Thymus (tissue), 14 donors: ENCODE measurements at places on chromosomes 3 and 15. TPM values are rescaled to one million over a fixed set of nuclear protein-coding genes. Genes with fewer than 3 reads are reported as not detected.
A peak's percentile ranks its signal among the peaks of the same experiment; 100 is the strongest.

REC114 gene
- 0.09 TPM for total RNA-seq

- H3K27me3 ChIP-seq, result no peaks in the 10 kb centered on the region
- peak overlapping the region; percentile 92 for H3K27ac ChIP-seq
- peaks cover 99% of the 10 kb centered on the region for H3K4me1 ChIP-seq
These were observed 61.0 kb downstream of the IQSEC1 start for GRCh38 chr3:13012221-13012691.

DNA sequence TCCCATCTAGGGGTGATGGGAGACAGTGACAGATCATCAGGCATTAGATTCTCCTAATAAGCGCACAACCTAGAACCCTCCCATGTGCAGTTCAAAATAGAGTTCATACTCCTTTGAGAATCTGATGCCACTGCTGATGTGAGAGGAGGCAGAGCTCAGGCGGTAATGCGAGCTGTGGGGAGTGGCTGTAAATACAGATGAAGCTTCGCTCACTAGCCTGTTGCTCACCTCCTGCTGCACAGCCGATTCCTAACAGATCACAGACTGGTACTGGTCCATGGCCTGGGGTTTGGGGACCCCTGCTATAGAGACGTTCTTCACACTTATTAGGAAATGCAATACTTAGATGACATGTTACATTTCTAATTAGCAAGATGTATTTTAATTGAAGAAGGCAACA is 154.4 kb downstream of the CBLB start:
- no peak overlapping the region for H3K4me3 ChIP-seq
- DNase-seq, result no peak
- H3K36me3 ChIP-seq, result no peaks in the 10 kb centered on the region

ANKUB1 gene
- not detected for total RNA-seq

KNG1 gene
- 0.14 TPM for total RNA-seq

SLC6A11 gene
- total RNA-seq, result 0.05 TPM

CHRFAM7A gene
- total RNA-seq, result 0.38 TPM

- H3K4me3 ChIP-seq, result no peak overlapping the region
- no peak overlapping the region for H3K27ac ChIP-seq
- H3K36me3 ChIP-seq, result no peaks in the 10 kb centered on the region
- H3K27me3 ChIP-seq, result peaks cover 3% of the 10 kb centered on the region
- no peaks in the 10 kb centered on the region for H3K4me1 ChIP-seq
These were observed 990 bp downstream of the IQCF5 start for GRCh38 chr3:51874411-51874810.

- H3K27ac ChIP-seq, result no peak overlapping the region
- H3K4me3 ChIP-seq, result no peak overlapping the region
- peak; percentile 19 for DNase-seq
- H3K27me3 ChIP-seq, result no peaks in the 10 kb centered on the region
These were observed 15.6 kb upstream of the MAGEF1 start for GRCh38 chr3:184727357-184728009.

FAM3D gene
- total RNA-seq, result 0.14 TPM

ESYT3 gene
- 0.09 TPM for total RNA-seq

A4GNT gene
- 0.05 TPM for total RNA-seq
